ENCODE measurements at places on chromosomes 12 and 14.

DNA sequence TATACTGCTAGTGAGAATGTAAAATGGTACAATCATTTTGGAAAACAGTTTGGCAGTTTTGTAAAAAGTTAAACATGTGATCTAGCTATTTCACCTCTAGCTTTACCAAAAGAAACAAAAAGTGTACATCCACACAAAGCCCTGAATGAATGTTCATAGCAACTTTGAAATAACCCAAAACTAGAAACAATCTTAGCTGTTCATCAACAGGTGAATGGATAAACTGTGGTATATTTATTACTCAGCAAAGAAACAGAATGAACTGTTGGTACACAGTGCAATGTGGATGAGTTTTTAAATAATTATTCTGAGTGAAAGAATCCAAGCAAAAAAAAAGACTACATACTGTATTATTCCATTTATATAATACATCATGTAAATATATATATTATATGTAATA lies 36.3 kb downstream of the TPCN1 start:
- DNase-seq = no peak

DNA sequence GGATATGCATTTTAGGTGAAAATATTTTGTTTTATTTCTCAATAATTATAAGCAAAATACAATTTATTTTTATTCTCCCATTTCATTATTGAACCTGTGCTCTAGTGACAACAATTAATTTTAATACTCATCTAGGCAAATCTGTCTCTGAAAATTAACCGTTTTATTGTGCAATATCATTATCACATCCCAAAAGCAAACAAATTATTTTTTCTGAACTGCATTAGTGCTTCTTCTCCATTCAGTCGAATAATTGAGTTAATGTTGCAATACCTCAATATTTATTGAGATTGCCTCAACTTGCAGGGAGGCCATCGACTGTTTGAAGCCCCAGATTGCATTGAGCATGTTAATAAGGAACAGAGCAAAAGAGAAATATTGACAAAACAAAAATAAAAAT lies 303.2 kb upstream of the LRFN5 start:
- no peak for DNase-seq

DNA sequence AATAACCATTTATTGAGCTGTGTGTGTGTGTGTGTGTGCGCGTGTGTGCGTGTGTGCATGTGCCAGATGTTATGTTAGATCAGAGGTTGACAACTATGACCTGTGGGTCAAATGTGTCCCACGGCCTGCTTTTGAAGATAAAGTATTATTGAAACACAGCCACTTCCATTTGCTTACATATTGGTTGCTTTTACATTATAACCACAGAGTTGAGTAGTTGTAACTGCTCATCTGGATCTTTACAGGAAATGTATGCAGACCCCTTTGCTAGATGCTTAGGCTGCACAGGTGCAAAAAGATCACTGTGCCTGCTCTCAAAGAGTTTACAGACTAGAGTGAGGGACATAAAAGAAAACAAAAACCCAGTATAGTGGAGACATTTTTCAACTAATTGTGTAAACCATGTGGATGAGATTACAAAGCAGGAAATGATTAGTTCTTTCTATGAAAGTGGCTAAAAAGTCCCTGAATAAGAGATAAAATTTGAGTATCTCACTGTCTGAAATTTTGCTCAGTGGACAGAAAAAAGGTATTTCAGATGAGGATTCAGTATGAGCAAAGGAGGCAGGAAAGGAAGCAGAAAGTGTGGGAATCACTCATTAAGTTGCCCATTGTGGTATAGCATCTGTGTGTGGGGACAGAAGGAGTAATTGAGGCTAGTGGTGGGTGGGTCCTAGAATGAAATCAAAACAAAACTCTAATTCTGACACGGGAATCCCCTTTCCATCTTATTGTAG lies 188.4 kb downstream of the PAH start:
- DNase-seq = no peak

- no peak for DNase-seq
Observed at GRCh38 chr12:11580125-11580751, 69.2 kb upstream of the ETV6 start.

- DNase-seq = no peak
Observed at GRCh38 chr14:74543771-74544438, 50.3 kb downstream of the ISCA2 start.

DNA sequence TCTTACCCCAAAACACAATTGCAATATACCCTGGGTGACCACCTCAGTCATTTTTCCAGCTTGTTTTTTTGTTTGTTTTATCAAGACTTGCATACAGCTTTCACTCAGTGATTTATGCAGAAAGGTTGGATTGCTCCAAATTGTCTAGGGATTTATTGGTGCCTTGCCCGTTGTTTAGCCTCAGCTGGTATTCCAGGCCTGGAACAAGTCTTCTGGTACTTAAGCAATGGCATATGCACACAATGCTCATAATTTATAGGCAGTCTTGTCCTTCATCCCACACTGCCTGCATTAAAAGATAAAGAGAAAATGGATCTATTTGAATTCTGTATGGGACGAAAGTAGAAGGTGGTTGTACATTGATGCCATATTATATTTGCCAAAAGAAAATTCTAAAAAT lies 392.5 kb downstream of the ADAMTS20 start:
- no peak for DNase-seq

DNA sequence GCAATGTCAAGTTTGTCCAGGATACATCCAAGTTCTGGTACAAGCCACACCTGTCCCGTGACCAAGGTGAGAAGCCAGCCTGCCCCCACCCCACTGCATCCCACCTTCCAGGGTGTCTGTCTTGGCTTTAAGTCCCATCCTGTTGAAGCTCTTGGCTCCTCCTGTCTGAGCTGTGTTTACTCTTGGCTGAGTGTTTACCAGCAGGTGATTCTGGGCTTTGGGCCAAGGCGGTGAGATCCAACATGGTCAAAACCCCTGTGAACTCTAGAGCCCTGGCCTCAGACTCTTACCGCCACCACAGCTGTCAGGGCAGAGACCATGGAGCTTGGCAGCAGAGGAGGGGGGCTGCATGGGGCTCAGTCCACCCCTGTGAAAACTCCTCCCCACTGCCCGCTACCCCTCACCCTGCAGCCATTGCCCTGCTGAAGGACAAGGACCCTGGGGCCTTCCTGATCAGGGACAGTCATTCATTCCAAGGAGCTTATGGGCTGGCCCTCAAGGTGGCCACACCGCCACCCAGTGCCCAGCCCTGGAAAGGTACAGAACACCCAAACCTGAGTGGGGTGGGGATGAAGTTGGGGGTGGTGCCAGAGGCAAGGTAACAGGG lies 11.6 kb downstream of the TNS2 start:
- no peak for DNase-seq

- DNase-seq = no peak
Observed at GRCh38 chr12:25151476-25151875, 43.5 kb downstream of the DNAI7 start.

DNA sequence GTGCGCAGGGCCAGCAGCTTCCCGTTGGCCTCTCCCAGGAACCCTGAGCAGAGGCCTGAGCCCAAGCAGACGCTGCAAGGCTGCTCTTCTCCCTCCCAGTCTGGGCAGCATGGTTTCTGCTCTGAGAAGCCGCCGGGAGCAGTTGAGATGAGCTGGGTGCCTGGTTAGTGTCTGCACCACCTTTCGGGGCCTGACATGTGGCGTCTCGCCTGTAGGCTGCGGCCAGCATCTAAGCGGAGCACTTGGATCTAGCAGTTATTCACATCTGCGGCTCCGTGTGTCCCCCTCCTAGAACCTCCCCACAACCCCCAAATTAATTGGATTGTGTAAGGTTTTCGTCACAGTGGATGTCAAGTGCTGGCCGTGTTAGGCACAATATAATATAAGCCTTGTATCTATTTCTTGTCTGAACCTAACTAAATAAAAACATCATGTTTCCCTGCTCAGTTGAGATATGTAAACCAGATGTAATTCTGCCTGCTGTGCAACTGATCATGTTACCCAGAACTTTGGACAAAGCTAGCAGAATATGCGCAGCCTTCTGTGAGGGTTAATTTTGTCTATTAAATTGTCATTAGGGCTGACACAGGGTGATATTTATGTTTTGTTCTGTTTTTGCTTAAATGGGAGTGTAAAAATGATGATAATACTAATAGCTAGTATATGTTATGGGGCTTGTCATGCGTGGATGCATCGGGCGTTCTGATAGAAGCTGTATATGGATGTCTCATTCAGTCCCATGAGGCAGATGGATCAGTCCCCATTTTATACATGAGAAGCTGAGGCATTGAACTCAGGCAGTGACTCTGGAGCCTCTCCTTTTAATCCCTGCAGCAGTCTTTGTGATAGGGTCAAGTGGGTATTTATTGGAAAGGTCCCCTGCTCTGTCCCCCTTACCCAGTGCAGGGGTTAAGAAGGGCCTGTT lies 45.8 kb downstream of the ELK3 start:
- DNase-seq = no peak

DNA sequence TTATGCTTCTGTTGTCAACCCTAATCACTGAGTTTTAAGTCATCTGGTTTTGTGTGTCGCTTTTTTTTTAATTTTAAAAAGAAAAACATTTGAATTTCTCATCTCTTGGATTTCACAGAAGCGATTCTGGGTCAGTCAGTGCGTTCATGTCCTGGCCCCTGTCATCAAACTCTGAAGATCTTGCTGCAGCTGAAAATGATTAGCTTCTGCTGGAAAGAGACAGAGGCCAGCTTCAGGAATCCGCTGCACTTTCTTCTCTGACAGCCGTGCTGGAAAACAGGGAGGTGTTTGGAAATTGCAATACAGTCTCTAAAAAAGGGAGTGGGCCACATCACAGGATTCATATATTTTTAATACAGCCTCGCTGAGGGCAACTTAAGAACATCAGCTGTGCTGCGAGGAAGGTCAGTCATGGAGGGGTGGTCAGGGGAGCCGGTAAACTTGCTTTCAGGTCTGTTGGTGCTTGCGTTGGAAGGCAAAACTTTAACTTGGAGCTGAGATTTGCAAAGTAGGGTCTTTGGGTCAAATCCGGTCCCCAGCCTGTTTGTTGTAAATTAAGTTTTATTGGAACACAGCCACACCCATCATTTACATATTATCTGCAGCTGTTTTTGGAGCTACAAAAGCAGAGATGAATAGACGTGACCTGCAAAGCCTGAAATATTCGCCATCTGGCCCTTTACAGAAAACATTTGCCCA lies 190.8 kb downstream of the AACS start:
- no peak for DNase-seq

GRCh38 chr12:65280306-65280705 lies 1.8 kb downstream of the MSRB3 start:
- DNase-seq = no peak

DNA sequence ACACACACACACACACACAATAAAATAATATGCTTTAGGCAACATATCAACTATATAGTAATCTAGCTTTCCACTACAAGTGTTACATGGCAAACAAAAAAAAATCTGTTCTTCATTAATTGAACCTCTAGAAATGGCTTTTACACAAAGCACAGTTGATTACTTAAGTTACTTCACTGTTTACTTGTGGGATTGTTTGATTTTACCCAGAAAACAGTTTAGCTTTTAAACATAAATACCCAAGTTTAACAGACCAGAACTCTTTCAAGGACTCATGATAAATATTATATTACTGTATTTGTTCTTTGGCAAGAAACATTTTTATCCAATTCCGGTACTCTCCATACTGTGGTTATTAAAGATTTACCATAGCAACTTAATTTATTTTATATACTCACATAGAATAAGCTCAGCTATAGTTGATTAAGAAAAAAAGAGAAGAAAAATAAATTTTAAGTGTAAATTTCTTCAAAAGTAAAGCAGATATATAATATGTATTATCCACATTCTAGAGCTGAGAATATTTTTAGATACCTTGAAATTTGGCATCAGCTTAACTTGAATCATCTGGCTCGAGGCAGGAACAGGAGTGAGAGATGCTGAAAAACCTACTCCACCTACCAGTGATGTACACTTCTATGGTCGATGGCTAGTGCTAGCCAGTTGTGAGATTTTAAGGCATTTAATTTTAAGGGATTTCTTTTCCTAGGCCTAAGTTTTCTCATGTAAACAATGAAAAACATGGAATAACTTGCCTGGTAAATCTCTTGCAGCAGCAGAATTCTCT lies 126.0 kb downstream of the BTG1 start:
- no peak for DNase-seq

DNA sequence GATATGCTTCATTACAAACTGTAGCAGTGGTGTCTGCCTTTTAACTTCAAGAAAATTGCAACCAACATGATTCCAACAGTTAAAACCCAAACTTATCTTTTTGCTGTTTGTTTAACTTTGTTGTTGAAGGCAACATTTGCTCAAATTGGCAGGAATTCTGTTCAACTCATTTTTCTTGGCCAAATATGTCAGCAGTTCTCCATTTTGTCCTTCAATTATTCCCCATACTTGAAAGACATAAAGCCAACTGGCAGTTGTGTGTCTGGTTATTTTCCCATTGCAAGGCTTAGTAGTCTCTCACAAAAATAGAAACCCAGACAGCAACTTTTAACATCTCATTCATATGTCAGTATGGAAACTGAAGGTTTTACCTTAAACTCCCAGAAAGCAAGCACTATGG lies 146.3 kb downstream of the LRIG3 start:
- DNase-seq = no peak

DNA sequence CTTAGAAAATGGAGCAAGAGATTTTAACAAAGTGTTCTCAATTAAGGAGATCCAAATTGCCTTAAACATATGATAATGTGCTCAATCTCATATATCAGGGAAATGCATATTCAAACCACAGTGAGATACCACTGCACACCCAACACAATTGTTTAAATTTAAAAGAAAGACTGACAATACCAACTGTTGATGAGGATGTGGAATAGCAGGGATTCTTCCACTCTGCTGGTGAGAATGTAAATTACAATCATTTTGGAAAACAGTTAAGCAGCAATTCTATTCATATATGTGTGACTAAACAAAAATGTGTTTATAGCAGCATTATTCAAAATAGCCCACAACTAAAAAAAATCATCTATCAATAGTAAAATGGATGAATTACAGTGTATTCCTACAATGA lies 144.2 kb downstream of the KICS2 start:
- DNase-seq = no peak

GRCh38 chr14:78455896-78456435 lies 285.8 kb downstream of the NRXN3 start:
- DNase-seq = no peak

- peak; percentile 82 for DNase-seq
Observed at GRCh38 chr14:100640471-100641273, 53.5 kb upstream of the BEGAIN start.

DNA sequence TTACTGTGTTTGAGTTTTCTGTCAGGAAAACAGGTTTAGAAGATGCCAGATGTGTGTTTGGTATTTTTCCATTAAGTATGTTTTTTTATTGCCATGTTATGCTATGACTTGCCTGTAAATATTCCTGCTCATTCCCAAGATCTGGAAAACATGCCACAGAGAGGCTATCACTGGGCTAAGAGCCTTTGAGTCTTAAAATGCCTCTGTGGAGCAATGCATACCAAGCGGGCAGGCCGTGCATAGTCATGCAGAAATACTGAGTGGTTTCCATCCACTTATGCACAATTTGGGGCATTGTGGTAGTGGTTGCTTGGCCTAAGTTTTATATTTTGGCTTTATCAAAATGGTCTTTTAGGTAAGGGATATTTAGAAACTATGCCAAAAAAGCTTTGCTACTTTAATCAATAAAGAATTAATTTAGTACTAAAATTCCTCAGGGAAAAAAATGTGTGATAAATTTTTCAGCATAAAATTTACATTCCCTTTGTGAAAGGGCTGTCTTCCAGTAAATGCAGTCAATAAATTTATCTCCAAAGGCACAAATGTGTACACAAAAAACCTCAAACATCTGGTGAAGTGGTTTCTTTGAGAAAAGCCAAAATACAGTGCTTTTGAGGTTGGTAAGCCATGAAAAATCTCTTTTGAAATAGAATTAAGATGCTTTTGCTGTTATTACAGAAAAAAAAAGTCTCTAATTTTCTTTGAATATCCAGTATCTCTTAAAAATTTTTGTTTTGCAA lies 341.3 kb upstream of the FBXO33 start:
- DNase-seq = no peak
